Stimulated activated CD4-positive, alpha-beta T cell treated with anti-CD3 and anti-CD28 coated beads, Interleukin-15, amount 100 ng/mL, for 24 hours (primary cell): ENCODE measurements at places on chromosomes 4 and X.

- DNase-seq: peak; percentile 2
These were observed 137.4 kb upstream of the STIM2 start for GRCh38 chr4:26723216-26723615.

DNA sequence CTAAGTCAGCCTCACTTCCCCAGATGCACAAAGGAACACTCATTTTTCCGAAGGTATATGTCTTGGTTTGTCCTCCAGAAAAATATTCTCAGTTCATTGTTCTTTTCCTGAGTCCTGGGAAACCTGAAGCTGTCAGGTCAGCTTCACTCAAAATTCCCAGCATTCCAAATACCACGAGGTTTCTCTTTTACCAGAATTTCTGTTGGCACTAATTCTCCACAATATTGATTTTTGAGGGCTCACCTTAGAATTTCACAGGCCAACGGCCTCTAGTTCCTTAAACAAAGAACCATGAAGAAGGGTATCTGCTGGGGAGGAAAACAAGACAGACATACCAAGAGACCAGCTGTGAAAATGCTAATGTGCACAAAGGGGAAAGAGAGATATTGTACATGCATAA, 8.0 kb upstream of the MAGEB5 start:
- DNase-seq: no peak

DNA sequence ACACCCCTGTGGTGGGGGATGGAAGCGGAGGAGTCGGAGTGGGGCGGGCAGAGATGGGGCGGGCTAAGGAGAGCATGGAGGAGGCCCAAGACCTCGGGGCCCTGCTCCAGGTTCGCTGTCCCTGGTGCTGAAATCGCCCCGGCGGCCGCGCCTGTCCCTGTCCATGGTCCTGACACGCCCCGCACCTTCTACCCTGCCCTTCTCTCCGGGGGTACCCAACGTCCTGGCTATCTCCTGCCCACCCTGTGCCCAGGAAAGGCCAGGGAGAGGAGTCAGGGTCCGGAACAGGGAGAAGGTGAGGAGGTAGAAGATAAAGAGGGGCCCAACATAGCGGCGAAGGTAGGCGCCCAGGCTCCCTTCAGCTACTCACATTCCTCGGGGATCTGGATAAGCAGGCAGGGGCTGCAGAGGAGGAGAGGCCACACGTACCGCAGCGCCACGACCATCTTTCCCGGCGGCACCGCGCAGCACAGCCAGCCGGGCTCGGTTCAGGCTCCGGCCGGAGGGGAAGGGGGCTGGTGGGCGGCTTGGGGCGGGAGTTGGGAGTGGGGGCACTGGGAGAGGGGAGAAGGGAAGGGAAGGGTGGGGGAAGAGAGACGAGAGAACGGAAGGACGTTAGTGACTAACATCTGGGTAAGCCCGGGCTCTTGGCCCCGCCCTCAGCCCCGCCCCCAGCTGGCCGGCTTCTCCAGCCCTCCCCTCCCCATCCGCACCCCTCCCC, 10.4 kb downstream of the L1CAM start:
- DNase-seq: peak; percentile 62

DNA sequence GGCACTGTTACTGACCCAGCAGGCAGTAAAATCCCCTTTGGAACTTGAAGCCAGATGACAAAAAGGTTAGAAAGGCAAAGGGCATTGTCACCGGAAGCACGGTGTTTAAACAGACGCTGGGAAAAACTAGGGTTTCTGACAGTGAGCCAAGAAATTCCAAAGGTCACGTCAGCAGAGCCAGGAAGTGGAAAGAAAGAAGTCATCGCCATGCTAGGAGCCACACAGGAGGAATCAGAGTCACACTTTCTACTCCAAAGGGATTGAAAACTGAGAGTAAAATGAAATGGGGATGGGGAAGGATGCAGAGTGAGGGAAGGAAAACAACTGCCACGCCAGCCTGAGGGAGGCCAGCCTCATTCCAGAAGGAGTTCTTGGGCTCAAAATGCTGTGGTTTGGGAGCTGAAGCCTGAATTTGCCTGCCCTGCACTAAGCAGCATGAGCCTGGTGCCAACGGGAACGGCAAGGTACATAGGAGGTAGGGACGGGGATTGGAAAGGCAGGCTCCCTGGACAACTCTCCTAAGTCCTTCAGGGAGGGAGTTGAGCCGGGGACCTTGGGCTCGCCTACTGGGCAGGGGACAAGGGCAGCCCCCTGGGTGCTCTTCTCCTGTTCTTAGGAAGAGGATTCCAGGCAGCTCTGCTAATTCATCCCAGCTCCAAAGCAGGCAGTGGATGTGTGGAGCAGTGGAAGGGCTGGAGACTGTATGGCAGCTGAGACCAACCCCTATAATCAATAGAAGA, 66.8 kb downstream of the SOWAHB start:
- no peak for DNase-seq

GRCh38 chrX:57528670-57529255, 63.0 kb upstream of the ZXDB start:
- DNase-seq: peak; percentile 19
